Activated naive CD4-positive, alpha-beta T cell (primary cell): ENCODE measurements at places on chromosomes 1 and 21.

GRCh38 chr21:45470087-45470515 lies 65.1 kb downstream of the COL18A1 start:
- no peak for DNase-seq

- no peak for DNase-seq
Measured at GRCh38 chr1:234768171-234768568, 158.2 kb upstream of the IRF2BP2 start.

DNA sequence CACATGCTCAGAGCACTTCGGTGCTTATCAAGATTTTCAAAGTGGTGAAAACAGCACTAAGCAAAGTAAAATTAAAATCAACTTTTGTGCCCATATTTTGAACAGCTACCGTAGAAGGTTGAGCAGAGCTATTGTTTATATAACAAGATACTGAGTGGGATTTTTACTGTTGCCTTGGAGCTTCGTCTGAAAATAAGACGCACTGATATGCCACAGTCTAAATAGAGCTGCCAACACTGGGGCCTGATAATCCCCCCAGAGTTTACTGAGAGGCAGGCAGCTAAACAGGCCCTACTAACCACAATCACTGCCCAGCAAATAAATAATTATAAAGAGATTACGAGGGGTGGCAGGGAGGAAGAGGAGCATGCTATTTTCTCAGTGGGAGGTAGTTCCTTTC lies 650 bp upstream of the CCDC190 start:
- no peak for DNase-seq

DNA sequence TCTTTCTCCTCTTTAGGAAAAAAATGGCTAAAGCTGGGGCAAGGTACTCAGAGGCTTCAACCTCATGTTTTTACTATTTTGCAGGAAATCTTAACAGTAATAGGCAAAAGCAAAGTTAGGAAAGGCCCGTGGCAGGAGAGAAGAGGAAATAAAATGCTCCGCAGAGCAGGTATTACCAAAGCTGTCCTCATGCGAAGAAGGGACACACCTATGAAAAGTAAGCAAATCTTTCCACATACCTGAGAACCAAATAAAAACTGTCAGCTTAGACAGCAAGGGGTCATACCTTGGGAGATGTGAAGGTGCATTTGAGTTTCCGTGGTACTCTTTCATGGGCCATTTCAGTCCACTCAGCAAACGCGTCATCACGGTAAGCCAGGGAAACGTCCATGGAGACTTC lies 73.5 kb downstream of the WLS start:
- DNase-seq = no peak

DNA sequence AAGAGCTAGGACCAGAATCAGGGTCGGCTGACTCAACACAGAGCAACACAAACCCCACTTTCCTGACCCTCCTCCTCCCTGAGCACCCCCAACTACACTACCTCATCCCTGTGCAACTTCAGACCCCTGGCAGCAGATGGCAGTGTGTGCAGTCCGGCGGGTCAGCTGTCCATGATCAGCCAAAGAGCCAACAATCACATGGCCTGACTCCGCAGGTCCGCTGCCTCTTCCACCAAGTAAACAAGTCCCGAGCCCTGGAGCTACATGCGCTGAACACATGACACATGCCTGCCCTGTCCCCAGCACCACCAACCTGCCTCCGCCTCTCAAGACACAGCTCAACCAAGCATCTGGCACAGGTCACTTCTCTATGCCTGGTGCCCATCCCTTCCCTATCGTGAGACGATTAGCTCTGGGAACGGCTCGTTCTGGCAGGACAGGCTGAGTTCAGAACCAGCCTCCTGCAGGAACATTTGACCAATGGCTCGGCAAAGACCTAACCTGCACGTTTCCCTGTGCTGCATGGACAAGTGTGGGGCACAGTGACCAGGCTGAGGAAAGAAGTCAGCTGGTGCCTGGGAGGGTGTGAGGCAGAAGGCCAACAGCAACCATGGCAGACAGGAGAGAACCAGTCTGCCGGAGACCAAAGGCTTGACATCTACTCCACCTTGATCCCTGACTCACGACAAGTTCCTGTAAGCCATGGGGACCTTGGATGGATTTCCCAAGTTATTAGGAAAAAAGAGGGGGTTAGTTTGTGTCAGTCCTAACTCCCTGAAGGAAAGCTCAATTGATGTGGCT lies 60.3 kb downstream of the CD46 start:
- no peak for DNase-seq

GRCh38 chr1:25619101-25619890 lies 2.7 kb downstream of the MAN1C1 start:
- peak; percentile 36 for DNase-seq

GRCh38 chr21:46555225-46555617 lies 49.7 kb downstream of the S100B start:
- no peak for DNase-seq

DNA sequence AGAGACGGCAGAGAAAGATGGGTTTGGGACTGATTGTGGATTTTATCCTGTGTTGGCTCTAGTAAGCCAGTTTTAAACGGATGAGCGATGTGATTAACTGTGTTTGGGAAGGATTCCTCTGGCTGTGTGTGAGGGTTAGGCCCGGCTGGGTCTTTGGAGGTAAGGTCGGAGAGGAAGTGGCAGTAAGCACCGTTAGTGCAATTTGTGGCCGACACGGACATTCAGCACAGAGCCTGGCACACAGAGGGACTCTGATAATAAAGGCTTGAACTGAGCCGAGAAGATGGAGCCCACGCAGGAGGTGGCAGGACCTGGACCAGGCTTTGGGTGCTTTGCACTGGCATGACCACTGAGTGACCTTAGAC lies 1.3 kb downstream of the MTFR1L start:
- no peak for DNase-seq

- DNase-seq = no peak
Measured at GRCh38 chr1:182817802-182818201, 21.3 kb upstream of the DHX9 start.

- no peak for DNase-seq
Measured at GRCh38 chr1:234261545-234261944, 111.7 kb upstream of the COA6 start.

DNA sequence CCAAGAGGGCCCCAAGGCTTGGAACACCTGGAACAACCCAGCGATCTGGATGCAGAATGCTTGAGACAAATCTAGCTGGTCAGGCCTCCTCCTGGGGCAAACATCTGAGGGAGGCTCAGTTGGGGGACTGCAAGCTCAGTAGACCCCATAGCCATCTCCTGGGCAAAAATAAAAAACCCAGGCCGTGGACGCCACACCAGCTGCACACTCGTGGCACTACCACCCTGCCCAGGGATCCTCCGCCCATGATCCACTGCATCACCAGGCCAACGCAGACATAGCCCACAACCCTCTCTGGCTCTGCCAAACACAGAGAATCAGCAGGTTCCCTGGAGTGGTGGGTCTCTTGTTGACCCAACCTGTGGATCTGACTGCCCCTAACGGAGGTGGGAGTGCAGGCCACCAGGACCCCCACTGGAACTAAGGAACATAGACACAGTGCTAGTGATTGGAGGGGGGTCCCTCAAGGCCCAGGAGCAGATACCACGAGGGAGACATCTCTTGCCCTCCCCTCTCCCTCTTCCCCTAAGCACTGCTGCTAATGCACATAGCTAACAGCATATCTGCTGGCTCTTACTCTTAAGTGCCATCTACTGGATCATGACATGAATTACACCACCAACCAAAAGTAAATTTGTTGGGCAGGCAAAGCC lies 147.2 kb downstream of the CHD1L start:
- no peak for DNase-seq

- no peak for DNase-seq
Measured at GRCh38 chr1:98256700-98257099, 335.9 kb upstream of the DPYD start.

DNA sequence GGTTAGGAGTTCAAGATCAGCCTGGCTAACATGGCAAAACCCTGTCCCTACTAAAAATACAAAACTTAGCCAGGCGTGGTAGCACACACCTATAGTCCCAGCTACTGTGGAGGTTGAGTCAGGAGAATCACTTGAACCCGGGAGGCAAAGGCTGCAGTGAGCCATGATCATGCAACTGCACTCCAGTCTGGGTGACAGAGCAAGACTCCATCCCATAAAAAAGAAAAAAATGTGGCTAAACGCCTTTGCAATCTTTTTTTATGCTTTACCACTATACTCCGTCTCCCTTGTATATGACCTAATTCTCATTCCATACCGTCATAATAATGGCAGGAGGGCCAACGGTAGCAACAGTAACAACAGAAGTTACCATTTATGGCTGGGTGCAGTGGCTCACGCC lies 109.5 kb downstream of the ASH1L start:
- DNase-seq = no peak

GRCh38 chr21:17598437-17598836 lies 14.3 kb downstream of the BTG3 start:
- no peak for DNase-seq

- no peak for DNase-seq
Measured at GRCh38 chr1:43994071-43994470, 2.7 kb downstream of the CCDC24 start.

DNA sequence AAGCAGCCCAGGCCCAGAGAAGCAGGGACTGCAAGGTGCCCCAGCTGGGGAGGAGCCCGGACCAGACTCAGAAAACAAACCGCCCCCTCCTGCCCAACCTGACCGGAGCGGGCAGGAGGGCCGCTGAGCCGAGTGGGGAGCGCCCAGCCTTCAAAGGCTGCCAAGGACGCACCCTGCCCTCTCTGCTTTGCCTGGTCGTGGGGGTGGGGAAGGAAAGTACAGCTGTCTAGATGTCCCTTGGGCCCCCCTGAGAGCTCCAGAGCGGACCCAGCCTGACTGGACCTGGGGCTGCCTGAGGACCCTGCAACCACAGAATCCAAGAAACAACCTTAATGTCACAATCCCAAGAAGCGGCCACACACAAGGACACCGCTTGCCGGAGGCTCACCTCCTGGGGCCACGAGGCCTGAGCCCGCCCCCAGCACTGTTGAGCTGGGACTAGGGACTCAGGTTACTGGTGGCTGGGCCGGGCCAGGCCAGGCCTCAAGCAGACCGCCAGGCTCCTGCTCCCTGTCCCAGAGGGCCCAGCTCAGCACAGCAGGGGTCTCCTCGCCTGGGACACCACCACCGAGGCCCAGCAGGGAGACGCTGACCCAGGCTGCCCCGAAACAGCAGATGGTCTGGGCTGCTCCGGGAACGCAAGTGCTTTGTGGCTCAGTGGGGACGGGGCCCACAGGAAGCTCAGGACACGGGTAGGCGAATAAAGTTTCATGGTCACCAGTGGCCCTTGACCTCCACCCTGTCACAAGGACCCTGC lies 1.4 kb downstream of the DVL1 start:
- DNase-seq = no peak

- DNase-seq = no peak
Measured at GRCh38 chr1:15850471-15851001, 3.0 kb downstream of the SPEN start.
